ENCODE measurements at places on chromosomes 16 and 17. TPM values are rescaled to one million over a fixed set of nuclear protein-coding genes. Genes with fewer than 3 reads are reported as not detected.

The ITGB4 gene
- 469 TPM for total RNA-seq

The DOK4 gene
- 22.6 TPM for total RNA-seq

The LIMD2 gene
- 20.7 TPM for total RNA-seq

The KRT15 gene
- 0.36 TPM for total RNA-seq

The MPV17L gene
- 7.9 TPM for total RNA-seq

The PARN gene
- 31.6 TPM for total RNA-seq

The KCNG4 gene
- total RNA-seq = not detected

The IGSF6 gene
- total RNA-seq = 9.1 TPM

The ATP2A3 gene
- total RNA-seq = 13.8 TPM

The TPSG1 gene
- total RNA-seq = 0.45 TPM

The KRTAP4-12 gene
- not detected for total RNA-seq

The C16orf54 gene
- 2.2 TPM for total RNA-seq

The SETD6 gene
- 18.2 TPM for total RNA-seq

- DNase-seq = no peak
These were observed 32.4 kb upstream of the MMD start for GRCh38 chr17:55453839-55454557.

- peak; percentile 89 for DNase-seq
These were observed 27.0 kb upstream of the NTN1 start for GRCh38 chr17:8994319-8994718.

DNA sequence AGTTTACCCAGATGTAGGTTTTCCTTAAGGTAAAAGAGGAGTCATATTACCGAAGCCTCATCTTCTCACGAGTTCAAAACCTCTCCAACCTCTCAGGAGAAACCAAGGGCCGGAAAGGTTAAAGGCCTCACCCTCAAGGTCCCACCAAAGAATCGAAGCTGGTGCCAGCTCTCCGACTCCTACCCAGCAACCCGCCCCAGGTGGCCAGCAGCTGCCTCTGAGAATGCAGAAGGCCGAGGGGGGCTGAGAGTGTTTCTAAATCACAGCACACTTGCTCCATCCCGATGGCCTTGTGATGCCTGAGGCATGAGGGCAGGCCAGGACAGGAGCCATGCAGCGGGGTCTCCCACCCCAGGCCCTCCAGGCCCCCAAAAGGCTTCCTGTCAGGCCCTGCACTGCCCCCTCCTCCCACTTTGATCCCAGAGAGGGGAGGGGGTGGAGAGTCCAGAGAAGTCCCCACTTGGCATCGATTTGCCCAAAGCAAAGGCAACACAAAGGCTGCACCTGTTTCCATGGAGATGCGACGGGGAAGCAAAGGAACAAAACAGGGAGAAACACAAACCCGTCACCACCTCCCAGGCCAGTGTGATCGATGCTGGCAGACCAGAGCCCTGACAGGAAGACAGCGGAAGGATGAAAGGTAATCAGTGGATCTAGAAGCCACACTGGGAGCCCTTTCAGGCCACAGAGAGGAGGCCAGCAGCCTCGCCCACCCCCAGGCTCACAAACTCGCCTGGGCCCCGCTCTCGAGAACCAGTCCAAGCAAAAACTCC, 39.0 kb downstream of the CUEDC1 start:
- no peak for DNase-seq

DNA sequence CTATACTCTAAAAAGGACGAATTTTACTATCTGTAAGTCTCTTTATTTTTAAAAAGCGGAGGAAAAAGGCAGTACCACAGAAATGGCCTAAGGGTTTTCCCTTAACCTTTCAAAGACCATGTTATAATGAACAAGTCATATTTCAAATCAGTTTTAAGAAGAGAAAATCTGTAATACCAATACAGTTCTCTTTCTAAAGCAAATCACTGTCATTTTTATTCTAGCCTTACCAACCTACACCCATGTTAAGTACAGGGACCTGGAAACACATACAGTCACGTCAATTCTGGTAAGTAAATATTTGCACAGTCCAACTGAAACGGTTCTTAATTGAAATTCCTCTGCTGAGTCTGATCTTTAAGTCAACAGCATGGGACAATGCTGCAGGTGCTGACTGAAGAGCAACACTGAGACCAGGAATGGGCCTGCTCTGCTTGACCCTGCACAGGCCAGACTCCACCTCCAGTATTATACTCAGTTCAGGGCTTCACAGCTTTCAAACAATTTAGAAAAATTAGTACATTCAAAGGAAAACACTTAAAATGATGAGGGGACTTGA, 20.2 kb downstream of the MBTPS1 start:
- DNase-seq = no peak

GRCh38 chr17:72191921-72192799, 71.3 kb downstream of the SOX9 start:
- DNase-seq = no peak

DNA sequence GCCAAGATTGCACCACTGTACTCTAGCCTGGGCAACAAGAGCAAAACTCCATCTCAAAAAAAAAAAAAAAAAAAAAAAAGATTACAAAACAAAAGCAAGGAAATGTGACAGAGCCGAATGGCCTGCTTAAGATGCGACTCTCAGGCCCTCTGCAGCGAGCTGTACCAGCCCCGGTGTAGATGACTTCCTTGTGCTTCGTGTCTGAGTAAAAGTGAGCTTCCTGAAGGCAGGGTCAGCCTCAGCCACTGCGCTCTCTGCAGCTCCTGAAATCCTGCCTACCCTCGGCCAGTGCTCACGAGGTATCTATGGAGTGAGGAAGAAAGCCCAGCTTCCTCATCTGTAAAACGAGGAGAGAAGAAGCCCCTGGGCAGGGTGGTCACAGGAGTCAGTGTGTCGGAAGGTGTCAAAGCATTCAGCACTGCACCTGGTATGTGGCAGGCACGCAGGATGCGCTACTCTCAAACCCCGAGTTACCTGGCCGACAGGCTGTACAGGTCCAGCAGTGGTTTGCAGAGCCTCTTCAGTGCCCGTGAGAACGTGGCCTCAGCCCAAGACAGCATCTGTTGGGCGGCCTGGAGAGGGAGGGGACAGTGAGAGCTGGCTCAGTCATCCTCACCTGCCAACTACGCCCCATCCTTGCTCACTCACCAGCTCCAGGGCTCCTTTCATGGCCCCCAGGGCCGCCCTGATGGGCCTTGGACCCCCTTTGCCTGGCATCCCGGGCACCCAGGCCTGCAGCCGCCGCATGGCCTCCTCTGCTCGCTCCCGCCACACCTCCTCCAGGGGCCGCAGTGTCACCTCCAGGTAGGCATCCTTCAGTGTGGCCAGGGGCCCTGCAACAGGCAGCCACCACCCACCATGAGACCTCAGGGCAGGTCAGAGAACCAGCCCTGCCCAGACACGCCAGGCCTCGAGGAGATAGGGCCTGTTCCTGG, 44.6 kb downstream of the RMI2 start:
- DNase-seq = peak; percentile 48

DNA sequence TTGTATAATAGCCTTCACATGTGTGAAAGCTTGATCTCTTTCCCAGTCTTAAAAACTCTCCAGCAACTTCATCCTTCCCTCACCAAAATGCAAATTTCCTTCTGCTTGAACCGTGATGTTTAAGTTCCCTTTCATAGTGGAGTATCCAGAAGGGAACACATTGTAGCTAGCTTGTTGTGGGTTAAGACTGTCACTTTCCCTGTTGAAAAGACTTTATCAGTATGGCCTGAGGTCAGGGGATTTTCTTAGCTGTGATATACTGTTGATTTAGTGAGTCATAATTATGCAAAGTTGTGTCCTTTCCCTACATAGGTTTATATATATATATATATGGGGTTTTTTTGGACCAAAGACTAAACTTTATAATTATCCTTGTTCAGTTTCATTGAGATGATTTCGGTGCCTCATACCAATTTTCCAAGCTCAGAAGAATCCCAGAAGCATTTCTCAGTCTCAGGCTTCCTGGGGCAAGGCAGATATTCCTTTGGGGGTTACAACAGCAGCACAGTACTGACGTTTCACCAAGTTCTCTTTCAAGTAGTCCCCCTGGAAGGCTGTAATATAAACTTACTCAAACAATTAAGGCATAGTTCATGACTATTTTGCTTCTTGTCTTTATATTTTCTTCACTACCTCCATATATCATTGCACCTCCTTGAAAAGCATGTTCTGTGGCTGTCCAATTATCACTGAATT, 35.7 kb downstream of the ESRP2 start:
- DNase-seq = no peak

- no peak for DNase-seq
These were observed 11.0 kb upstream of the C16orf74 start for GRCh38 chr16:85761861-85762260.

- DNase-seq = no peak
These were observed 9.3 kb downstream of the PDE6G start for GRCh38 chr17:81646869-81647600.

DNA sequence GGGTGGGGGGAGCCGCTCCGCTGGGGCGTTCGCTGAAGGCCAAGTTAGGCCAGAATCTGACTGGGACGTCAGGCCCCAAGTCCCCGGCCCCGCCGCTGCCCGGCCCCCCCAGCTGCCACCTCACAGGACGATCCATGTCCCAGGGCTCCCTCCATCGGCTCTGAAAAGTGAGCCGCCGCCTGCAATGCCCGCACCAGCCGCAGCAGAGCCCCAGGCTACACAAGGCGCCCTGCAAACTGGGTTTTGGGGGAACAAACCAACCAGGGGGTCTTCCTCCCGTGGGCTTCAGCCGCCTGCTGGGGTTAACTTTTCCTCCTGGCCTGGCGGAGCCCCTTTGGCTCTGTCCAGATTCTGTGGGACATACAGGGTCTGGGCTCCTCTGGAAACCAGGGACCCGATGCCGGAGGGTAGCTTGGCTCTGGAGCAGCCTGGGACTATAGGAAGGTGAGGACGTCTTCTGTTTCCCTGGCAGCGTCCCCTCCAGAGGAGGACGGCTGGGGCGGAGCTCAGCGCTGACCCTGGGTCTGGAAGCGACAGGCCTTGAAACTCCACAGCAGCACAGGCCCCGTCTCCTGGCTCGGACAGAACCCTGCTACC, 835 bp downstream of the NME4 start:
- DNase-seq = peak; percentile 87

DNA sequence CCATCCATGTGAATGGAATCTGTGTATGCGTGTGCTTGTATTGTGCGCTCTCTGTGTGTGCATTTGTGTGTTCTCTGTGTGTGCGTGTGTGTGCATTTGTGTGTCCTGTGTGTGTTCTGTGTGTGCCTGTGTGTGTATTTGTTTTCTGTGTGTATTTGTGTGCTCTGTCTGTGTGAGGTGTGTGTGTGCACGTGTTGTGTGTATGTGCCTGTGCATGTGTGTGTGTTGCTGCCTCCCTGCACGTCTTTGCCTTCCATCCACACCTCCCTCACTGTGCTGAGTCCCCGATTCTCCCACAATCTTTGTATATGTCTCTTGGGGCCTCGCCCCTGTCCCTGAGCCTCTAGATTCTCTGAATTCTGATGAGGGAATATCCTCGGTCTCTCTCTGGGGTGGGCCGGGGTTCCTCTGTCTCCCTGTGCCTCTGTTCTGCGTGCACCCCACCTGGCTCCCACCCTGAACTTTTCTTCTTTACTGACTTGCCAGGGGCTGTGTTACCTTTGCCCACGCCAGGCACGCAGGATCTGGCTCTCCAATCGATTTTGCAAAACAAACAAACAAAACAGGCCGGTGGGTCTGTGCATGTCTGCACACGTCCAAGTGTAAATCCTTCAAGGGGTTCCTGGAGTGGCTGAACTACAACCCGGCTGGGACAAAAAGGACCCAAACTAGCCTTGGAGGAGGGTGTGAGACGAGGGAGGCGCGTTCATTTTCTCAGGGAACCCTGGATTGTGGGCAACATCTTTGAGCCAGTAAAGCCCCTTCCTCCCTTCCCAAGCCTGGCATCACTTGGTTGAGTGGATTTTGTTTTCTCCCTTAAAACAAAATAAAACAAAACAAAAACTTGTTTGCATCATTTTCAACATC, 8.1 kb upstream of the FOXF1 start:
- DNase-seq = no peak

DNA sequence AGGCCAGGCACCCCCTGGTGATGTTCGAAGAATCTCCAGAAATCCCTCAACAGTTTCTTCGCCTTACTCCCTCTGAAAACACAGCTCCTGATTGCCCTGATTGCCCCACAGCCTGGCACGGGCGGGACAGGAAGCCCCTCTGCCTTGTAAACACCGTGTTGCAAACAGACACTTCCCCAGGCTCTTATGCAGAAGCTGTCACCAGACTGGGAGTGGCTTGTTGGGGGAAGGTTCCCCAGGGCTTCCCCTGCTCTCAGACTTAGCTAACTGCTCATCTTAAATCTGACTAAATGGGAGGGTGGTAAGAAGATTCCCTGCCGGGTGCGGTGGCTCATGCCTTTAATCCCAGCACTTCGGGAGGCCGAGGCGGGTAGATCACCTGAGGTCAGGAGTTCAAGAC, 11.2 kb downstream of the PIK3R5 start:
- DNase-seq = peak; percentile 72

GRCh38 chr16:76955629-76956028, 235.4 kb upstream of the MON1B start:
- DNase-seq = no peak

- DNase-seq = no peak
These were observed 47.8 kb downstream of the SLC7A5 start for GRCh38 chr16:87821376-87822107.

DNA sequence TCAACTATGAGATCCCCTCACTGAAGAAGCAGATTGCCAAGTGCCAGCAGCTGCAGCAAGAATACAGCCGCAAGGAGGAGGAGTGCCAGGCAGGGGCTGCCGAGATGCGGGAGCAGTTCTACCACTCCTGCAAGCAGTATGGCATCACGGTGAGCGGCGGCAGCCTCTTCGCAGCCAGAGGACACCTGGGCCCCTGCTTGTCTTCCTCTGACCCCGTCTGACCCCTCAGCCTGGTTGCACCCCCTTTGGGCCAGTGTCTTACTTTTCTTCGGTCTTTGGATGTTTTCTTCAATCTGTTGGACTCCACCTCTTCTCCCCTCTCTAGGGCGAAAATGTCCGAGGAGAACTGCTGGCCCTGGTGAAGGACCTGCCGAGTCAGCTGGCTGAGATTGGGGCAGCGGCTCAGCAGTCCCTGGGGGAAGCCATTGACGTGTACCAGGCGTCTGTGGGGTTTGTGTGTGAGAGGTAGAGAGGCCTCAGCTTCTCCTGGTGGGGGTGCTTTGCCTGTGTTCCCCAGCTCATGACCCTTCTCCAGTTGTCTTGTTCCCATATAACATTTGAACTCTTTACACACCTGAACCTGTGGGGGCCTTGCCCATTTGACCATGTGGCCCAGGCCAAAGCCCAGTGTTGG, 4.4 kb downstream of the CDK5RAP3 start:
- DNase-seq = no peak

- no peak for DNase-seq
These were observed 18.5 kb downstream of the ENPP7 start for GRCh38 chr17:79749156-79749815.

DNA sequence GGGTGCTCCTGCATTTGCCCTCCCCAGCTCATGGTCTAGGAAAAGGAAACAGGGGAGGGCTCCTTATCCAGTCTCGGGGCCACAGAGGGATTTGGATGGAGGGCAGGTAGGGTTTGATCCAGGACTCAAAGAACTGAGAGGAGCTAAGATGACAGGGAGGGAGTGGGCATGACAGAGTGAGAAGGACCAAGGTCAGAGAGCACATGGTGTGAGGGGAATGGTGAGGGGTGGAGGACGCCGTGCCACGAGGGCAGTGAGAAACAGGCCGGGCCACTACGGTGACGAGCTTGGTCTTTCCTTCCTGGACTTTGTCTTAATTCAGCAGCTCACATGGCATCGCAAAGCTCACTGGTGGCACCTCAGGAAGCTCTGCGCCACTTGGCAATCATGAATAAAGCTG, 35.2 kb downstream of the IRF8 start:
- DNase-seq = no peak

GRCh38 chr17:80294210-80294609, 33.6 kb downstream of the RNF213 start:
- no peak for DNase-seq

Data from sciatic nerve (tissue), 2 donors.